ENCODE measurements at places on chromosomes 13 and 19.

DNA sequence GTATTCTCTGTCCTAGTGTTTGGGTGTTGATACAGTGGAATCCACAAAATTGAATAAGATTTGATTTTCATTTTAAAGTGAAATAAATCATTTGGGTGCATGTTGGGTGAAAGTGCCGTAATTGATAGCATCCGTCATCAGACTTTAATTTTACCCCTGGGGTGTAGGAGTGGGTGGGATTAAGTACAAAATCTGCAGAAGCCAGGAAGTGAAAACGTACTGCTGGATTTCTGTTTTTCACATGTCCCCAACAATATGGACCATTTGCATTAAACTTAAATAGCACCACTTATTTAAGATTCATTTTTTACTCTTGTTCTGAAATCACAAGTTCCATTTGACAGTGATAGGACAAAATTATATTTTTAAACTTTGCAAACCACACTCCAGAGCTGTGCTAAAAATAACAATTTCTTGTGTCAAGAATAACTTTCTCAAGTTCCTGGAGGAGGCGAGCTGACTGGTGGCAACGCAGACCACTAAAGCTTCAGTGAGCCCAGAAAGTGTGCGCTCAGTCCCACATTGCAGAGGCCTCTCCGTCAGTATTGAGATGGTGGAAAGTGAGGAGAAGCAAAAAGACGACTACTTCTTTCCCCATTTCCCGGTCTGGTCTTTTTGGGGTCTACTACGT, 71.3 kb downstream of the ARHGEF7 start:
- DNase-seq = no peak

GRCh38 chr13:40596484-40596883, 70.0 kb downstream of the FOXO1 start:
- DNase-seq = no peak

DNA sequence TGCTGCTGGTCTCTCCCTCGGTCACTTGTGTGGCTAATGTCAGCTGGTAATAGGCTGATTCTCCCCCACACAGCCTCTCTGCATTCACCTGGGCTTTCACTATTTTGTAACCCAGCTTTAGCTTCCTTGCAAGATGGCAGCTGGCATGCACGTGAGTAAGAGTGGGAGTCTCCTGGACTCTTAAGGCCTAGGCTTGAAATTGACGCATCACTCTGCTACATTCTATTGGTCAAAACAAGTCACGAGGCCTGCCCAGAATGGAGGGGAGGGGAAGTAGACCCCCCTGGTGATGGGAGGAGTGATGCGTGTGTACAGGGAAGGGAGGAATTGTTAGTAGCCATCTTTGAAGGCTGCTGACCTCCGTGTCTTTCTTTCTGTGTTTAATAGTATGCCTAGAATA, 24.9 kb upstream of the PNMA8B start:
- DNase-seq = no peak

GRCh38 chr19:34391813-34392212, 12.4 kb upstream of the PDCD2L start:
- DNase-seq = no peak

DNA sequence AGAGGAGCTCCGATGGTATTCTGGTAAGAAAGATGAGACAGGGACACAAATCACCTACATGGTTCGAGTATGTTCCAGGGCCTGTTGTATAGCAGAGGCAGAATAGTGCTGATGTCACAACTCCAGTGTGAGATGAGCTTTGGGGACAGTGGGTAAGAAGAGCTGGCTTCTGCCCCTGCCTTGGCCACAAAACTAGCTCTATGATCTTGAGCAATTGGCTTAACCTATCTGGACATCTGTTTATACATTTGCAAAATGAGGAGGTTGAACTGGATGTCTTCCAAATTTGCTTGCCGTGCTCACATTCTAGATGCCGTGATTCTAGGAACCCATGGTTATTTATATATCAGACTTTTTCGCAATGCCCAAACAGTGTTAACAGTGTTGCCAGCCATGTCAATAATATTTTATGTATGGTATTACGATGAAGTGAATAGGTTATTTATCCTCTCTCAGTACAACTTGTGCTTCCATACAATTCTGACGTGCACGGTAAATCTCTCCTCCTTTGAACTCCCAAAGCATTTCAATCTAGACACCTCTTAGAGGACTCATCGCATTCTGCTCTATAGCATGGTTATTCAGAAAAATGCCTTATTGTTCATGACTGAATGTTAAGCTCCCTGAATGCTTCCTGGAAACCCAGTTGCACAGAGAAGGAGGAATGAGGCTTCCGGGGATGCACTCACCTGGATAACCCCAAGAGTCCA, 316.0 kb downstream of the FOXO1 start:
- DNase-seq = no peak

DNA sequence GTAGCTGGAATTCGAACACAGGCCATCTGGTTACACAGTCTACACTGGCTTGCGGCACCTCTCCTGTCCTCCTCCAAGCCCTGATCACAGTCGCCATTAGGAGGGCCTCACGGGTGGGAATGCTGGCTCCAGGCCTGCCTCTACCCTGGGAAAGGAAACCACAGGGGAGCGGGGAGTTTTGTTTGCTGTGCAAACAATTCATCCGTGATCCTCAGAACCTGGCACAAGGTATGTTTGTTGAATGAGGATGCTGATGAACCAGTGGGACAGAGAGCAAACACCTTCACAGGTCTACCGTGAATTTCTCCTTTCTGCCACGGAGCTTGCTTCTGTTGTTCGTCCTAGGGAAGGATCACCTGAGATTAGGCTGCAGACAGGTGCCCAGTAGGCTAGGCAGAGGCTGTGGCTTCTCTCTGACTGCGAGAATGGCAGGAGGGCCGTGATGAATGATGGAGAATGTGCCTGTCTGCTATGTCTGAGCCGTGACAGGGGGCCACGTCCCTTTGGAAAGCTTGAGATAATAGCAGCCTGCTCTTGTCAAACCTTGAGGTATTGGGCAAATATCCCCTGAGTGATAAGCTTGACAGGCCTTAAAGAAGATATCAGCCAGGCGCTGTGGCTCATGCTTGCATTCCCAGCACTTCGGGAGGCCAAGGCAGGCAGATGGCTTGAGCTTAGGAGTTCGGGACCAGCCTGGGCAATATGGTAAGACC, 36.7 kb downstream of the PIN1 start:
- DNase-seq = no peak

- DNase-seq = no peak
Observed at GRCh38 chr13:109715902-109716301, 70.5 kb downstream of the IRS2 start.

- DNase-seq = no peak
Observed at GRCh38 chr19:47495478-47496372, 11.7 kb upstream of the KPTN start.

GRCh38 chr19:1017115-1017905, 3.6 kb downstream of the TMEM259 start:
- no peak for DNase-seq

- no peak for DNase-seq
Observed at GRCh38 chr19:30393046-30393445, 20.9 kb downstream of the ZNF536 start.

DNA sequence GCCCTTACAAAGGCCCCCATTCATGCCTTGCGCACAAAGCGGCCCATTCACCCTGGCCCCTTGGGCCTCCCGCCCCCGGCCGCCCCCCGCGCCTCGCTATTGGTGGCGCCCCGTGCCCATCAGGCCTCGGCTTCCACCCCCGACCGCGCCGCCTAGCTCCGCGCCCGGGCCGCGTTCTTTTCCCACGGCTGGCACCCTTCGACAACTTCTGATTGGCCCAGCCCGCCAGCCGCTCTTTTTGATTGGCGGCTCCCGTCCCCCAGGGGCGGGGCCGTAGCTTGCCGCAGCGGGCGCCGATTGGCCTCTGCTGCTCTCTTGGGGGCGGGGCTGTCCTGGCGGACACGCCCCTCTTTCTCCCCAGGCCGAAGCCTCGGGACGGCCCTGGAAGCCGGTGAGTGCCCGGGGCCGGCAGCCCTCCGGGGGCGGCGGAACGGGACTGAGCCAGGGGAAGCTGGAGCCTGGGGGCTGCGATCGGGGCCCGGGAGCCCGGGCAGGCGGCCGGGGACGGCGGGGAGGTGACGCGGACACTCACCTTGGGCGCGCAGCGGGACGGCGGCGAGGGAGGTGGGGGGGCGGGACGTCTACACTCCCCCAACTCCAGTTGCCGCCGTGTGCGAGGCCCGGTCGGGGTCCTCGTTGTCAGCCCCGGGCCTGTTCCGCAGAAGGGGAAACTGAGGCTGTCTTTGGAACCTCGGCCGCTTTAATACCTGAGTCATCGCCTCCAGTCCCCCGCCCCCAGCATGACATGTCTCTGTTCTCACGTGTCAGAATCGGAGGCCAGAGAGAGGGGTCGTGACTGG, at the start of gene MYH14:
Gene MYH14, plus strand, starts transcription at position 342 of the 800 bp plus-strand sequence. CDS start 6,744 bp downstream, outside the sequence.
- DNase-seq = no peak

- DNase-seq = no peak
Observed at GRCh38 chr13:113853518-113854237, 10.2 kb downstream of the GAS6 start.

DNA sequence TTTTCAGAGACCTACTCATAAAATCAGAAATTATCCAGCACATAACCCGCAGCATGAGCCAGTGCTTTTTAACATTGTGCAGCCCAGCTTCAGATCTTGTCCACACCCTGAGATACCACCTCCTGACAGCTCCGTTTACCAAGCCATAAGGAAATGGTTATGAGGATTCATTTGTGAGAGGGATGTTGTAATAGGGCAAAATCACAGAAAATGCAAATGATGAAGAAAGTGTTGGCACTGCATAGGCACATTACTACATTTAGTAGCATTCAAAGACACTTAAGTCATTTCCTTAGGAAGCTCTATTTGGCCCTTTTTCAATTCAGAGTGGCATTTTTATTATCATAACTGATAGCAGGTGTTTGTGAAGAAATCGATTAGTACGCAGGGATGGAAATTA, 277.5 kb downstream of the DNAJC15 start:
- DNase-seq = no peak

GRCh38 chr19:19006213-19006612, 27.1 kb downstream of the SUGP2 start:
- DNase-seq = no peak

- no peak for DNase-seq
Observed at GRCh38 chr19:43028866-43029265, 2.6 kb upstream of the PSG11 start.
